Activated T-helper 2 cell treated with anti-CD3 and anti-CD28 coated beads, Interferon-gamma antibody, Interleukin-2, Interleukin-4, amounts not matched to agents 10 μg/mL and 5 μg/mL and 100 μg/mL, durations not matched to agents 14 hours and 24 hours and 36 hours (primary cell): ENCODE measurements at places on chromosomes 2 and 18. TPM values are rescaled to one million over a fixed set of nuclear protein-coding genes. Genes with fewer than 3 reads are reported as not detected.

Gene PLGLB2
- 2.0 and 2.5 TPM in 2 replicates for total RNA-seq

Gene TUBA4B
- total RNA-seq, result not detected in 2 replicates

Gene UGT1A7
- not detected in 2 replicates for total RNA-seq

Gene LAMA1
- not detected in 2 replicates for total RNA-seq

- no peak for DNase-seq
Measured at GRCh38 chr2:166031054-166031453, 77.5 kb upstream of the TTC21B start.

DNA sequence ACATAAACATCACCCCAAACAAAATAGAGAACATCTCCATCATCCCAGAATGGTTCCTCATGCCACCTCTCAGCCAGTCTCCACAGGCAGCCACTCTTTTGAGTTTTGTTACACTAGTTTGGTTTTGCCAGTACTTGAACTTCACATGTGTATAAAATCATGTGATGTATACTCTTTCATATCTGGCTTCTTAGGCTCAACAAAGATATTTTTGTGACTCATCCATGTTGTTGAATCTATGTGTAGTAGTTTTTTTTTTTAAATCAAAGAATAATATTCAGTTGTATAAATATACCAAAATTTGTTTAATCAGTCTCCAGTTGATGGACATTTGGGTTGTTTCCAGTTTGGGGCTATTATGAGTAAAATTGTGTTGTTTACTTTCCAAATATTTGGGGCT lies 75.9 kb downstream of the PMS1 start:
- no peak for DNase-seq

DNA sequence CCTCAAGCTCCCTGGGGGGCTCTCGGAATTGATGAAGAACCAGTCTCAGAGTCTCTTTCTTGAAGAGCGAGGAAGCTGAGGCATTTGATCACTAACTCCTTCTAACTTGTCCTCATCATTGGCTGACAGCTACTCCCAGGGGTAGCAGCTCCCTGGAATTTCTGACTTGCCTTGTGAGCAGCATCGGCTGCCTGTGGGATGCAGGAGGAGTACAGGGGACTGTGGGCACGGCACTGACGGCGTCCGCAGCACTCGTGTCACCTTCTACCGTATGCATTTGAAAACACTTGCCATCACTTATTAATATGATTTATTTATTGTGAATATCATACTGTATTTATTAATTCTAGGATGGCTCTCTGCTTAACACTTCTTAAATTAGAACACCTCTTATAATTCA lies 175.0 kb downstream of the MIB1 start:
- no peak for DNase-seq

GRCh38 chr2:137056704-137057103 lies 291.4 kb downstream of the THSD7B start:
- no peak for DNase-seq

DNA sequence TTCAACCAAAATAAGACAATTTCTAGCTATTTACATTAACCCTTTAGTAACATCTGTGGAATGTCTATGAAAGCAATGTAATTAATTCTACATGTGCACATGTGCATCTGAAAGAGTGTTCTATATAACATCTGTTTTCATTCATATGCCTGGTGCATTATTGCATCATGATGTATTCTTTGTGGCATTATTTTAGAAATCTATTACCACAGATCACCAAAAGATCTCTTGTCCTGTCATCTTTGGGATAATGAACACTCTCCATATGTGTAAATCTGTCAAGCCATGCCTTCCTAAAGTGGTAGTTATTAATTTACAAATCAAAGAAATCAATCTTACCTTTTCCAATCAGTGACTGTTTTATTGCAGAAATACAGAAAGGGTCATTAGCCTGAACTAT lies 86.9 kb downstream of the TRIB2 start:
- DNase-seq, result no peak

- no peak for DNase-seq
Measured at GRCh38 chr18:63407734-63408133, 14.5 kb downstream of the VPS4B start.

DNA sequence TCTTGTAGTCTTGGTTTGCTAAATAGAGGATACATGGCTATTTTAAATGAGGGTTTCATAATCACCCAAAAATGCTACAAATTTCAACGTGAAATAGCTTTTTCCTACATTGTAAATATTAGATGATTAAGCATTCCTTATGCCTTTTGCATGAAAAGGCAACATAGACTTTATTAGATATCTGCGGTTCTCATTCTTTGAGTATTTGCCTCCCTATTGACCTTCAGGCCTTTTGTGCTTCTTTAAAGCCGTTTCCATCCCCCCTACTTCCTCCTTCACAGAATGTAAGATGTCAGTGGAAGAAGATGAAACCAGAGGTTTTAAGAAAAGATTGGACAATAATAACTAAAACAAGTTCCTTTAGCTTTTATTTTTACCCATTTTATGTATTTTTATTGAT lies 144.1 kb downstream of the UBE2E3 start:
- DNase-seq, result no peak

GRCh38 chr2:855177-855576 lies 95.5 kb upstream of the SNTG2 start:
- DNase-seq, result no peak

DNA sequence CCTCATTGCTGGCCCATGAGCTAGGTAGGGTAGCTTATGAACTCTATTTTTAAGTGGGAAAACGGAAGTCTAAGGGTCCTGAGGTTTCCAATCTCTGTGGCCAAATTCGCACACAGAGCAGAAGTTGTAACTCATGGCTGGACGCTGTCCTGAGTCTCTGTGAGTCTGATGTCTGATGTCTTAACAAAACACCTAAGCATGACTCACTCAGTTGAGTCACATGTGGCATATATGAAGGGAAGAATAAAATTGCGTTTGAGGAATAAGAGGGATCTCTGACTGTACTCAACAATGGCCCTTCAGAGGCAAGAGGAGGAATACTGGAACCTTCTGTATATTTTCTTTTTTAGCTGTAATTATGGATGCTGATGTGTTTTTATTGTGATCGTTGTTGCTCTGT lies 569.7 kb downstream of the RIT2 start:
- DNase-seq, result no peak

DNA sequence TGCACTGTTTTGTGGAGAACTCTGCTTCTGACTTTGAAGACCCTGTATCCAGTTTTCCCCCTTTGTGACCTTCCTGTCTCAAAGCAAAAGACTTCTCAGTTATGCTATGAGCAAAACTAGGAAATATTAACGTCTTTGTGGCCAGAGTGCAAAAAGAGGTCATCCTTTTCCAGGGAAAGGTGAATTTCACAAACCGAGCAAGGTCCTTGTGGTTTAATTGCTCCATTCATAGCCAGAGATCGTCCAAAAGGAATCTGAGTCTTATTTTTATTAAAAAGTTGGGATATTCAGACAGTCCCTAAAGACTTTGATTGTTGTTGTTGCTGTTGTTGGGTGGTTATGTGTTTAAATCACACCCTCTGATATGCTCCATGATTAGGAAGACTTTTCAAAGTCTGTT lies 77.4 kb downstream of the NAB1 start:
- DNase-seq, result no peak

GRCh38 chr2:170144761-170145160 lies 33.2 kb upstream of the MYO3B start:
- no peak for DNase-seq

DNA sequence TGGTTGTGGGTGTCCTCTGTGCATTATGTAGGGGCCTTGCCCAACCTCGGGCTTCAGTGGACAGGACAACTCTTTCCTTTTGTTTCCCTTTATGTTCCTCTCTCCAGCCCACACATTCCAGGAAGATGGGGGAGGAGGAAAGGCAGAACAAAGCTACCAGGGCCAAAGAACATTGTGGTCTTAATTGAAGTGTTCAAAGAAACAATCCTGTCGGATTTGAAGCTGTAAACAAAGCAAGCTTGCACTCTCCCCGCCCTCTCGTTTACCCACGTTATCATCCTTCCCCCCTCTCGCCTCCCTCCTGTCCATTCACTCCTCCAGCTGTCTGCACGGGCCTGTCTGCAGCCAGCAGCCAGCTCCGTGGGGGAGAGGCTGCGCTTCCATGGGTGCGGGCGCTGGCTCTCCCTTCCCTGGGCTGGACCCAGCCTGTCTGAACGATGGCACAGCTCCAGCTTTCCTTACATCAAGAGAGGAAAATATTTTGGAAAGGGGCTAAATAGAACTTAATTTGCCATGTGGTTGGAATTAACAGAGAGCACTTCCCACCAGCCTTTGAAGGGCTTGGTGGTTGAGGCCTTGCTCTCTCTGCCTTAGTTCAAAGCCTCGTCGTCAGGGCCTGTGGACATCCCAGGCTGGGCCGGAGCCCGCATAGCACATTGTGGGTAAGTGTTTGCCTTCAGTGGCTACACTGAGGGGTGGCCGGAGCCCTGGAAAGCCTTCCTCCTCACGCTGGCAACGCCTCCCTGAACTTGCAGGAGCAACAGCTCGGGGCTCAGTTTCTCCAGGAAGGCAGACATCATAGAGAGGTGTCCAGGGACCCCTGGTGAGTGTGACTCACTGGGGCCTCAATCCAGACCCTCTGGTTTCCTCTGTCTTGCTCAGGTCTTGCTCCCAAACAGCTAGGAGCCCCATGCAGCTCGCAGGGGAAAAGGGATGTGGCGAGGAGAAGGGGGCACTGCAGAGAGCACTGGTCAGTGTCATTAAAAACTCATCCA lies 60.6 kb upstream of the HS6ST1 start:
- no peak for DNase-seq

- DNase-seq, result no peak
Measured at GRCh38 chr2:143355870-143356269, 226.7 kb downstream of the ARHGAP15 start.

- no peak for DNase-seq
Measured at GRCh38 chr2:123035541-123035940, 989.5 kb upstream of the CNTNAP5 start.

DNA sequence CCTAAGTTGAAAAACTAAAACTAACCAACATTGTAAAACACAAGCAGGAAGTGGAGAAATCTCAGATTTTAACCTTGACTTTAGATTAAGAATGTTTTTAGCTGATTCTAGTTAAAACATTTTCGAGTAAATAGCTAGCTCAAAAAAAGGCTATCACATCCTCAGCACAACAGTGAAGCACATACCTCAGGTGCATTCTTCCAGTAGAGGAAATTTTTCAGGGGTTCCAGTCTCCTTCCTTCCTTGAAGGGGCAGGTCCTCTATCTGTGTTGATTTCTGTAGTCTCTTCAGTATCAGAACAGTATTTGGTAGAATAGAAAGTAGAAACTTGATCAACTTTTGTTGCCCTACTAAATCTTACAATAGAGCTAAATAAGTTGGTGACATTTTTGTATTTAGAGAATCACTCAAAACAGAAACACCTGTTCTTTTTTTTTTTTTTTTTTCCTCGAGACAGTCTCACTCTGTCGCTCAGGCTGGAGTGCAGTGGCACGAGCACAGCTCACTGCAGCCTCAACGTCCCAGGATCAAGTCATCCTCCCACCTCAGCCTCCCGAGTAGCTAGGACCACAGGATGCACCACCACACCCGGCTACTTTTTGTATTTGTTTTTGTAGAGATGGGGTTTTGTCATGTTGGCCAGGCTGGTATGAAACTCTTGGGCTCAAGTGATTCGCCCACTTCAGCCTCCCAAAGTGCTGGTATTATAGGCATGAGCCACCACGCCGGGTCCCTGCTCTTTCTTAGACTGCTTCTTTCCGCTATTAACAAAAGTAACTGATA lies 6.9 kb upstream of the GPR155 start:
- no peak for DNase-seq
